ENCODE measurements at places on chromosomes 7 and 10.

GRCh38 chr7:139899328-139899955 lies 70.4 kb downstream of the TBXAS1 start:
- DNase-seq: no peak

- no peak for DNase-seq
Measured at GRCh38 chr7:91801331-91801983, 79.0 kb downstream of the MTERF1 start.

- DNase-seq: no peak
Measured at GRCh38 chr10:95260397-95260881, 30.4 kb downstream of the PDLIM1 start.

DNA sequence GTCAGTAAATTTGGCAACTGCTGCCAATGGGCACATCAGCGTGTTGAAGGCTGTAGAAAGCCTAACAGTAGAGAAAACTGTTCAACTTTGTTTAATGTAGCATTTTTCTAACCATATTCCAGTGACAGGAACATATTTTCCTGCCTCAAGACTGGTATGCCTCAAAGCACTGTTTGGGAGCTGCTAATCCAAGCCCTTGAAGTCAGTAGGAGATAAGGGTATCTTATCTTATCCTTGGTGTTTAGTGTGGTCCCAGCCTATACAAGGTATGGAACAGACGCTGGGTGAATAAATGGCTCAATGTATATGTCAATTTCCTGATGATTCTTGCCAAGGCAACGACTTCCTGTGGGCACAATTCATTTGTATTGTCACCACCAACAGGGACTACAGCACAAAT lies 97.5 kb upstream of the CREB5 start:
- DNase-seq: no peak

GRCh38 chr7:29564496-29565223 lies 1.0 kb downstream of the PRR15 start:
- DNase-seq: no peak

- DNase-seq: no peak
Measured at GRCh38 chr10:113554214-113554613, 1.4 kb downstream of the HABP2 start.

DNA sequence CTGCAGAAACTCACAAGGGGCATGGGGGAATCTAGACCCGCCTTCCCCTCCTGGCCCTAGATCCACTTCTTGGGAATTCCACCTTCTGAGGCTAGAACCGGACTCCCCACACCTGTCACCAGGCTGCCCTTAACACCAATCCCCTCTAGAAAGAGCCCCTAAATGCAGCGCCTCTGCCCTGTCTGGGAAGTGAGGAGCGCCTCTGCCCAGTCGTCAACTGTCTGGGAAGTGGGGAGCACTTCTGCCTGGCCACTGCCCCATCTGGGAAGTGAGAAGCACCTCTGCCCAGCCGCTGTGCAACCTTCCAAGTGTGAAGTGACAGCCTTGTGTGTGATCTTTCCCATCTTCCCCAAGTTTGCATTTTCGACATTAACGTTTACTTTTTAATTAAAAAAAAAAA lies 8.8 kb downstream of the RCC1L start:
- DNase-seq: no peak

DNA sequence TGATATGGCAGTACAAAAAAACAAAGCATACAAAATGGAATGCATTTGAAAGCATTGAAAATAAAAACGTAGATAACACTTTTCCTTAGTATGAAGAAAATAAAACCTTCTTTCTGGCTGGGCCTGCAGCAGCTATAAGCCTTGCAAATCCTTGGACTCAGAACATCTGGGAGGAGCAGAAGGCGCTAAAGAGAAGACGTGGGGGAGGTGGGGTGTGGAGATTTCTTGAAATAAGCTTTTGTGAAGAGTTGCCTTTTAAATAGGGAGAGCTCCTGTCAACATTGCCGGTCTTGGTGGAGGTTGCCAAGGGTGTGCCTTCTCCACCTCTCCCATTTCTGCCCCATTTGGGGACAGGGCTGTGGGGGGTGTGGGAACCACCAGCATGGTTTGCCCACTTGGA lies 128.7 kb downstream of the TMEM178B start:
- no peak for DNase-seq

GRCh38 chr7:105639667-105640493 lies 58.6 kb upstream of the EFCAB10 start:
- no peak for DNase-seq

DNA sequence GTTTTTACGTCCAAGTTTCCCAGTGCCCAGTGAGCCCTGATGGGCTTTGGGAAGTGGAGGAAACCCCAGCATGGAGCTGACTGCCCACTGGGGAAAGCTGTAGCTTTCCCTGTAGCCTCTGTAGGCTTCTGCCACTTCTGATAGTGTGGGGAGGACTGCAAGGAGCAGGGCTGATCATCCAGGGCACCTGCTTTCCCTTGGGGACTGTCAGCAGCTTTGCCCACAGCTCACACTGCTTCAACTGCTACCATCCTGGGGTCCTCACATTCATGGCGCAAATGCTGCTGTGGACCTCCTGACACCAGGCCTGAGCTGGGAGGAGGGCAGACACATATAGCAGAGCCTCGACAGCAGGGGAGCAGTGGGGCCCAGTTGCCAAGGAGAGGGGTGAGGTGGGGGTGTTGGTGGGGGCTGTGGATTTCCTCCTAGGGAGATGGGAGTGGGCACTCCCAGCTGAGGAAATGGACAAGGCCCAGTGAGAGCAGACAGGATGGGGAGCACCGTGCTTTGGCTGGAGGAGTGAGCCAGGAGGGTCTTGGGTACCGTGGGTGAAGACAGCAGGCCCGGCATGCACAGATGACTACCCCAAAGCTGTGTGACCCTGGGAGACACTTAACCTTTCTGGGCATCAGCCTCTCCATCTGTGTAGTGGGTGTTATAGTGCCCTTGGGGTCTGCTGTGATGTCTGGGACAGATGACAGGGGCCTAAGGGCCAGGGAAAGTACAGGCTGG lies 16.2 kb downstream of the RAMP3 start:
- DNase-seq: no peak

DNA sequence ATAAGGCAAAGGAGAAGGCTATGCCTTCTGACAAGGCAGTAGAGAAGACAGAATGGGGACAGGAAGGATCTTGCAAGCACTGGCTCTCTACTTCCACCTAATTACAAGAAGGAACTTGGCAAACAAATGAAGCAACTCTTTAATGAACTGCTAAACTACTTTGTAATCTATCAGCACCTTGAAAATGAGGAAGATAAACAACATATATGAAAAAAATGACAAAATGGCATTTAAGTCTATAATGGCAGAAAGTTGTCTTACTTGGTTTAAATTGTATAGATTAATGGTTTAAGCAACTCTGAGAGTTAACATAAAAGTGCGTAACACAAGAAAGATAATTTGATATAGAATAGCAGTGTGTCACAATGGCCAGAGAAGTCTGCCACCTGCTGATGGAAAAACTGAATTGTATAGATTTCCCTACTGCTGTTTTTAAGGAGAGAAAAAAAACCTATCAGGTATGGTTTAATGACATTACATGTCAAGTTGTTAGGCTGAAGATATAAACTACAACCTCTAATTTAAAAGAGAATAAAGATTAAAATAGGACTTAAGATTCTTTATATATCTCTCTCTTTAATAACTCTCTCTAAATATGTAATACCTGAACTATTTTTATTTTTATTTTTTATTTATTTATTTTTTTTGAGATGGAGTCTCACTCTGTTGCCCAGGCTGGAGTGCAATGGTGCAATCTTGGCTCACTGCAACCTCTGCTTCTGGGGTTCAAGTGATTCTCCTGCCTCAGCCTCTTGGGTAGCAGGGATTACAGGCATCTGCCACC lies 11.8 kb downstream of the NT5C3A start:
- no peak for DNase-seq

- no peak for DNase-seq
Measured at GRCh38 chr10:21334891-21335696, 190.4 kb downstream of the SKIDA1 start.
